AG10803 (cell line): ENCODE measurements at places on chromosomes 16 and 17.

DNA sequence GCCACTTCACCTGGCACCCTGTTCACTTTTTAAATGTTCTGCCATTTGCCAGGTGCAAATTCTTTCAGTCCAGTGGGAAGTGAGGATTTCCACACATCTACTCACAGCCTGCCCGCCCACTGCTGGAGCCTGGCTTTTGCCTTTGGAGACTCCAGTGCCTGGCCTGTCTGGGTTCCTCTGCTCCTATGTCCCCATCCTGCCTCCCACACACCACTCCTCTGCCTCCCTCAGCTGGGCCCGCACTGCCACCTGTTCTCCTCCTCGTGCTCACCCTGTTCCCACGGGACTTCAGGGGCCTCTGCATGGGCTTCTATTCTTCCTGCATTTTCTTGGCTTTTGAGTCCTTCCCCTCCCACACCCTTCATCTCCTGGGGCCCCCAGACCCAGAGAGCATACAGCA is 7.9 kb upstream of the NDRG4 start:
- no peak for DNase-seq

DNA sequence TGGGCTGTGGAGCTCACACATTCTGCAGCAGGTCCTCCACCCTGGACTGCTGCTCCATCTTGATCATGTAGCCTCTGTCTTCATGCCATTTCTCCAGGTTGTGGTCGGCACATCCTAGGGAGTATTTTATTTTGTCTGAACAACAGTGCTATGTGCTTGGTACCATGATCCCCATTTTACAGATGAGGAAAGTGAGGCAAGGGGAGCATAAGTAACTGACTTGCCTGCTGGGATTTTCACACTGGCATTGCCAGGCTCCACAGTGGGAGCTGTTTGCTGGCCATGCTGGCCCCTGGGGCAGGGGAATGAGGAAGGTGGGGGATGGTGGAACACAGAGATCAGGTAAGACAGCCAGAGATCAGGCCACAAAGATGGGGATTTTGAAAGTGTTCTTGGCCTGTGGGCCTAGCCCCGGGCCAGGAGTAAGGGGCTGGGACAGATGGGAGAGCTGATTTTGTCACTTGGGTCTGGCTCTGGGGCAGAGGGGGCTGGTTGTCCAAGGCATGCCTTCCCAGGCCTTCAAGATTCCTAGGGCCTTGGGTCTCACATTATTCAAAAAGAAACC is 9.3 kb upstream of the ZNF500 start:
- DNase-seq, result no peak

DNA sequence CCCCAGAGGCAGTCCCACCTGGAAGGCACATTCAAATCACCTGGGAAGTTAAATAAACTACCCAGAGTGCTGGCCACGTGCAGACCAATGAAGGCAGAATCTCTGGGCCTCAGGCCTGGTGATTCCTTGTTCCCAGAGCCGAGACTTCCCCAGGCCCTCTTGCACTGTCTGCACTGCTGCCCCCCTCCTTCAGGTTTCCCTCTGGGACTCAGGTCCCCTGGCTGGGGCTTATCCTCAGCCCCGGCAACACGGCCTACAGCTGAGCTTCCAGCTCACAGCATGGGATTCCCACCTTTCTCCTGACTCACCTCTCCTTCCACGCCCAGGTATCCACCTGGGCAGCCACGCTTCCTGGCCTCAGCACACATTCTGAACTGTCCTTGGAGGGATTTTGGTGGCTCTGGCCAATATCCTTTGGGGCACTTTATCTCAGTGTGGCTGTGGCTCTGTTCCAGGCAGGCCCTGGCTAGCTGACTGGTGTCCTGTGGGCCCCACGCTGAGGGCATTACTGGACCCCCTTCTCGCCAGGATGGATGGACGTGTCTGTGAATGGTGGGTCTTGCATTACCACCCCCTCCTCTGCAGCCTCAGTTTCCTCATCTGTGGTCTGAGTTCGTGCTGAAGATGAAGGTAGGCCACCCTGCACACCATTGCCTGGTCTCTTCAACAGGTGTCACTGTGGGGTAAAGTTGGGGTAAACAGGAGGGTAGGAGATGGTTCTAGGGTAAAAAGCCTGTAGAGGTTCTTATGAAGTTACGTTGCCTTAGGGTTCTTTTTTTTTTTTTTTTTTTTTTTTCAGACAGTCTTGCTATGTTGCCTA is 165.7 kb downstream of the IRF8 start:
- no peak for DNase-seq

GRCh38 chr17:17191346-17191792 is 14.8 kb downstream of the PLD6 start:
- peak; percentile 77 for DNase-seq

GRCh38 chr16:24204150-24204665 is 51.9 kb upstream of the CACNG3 start:
- DNase-seq, result no peak

DNA sequence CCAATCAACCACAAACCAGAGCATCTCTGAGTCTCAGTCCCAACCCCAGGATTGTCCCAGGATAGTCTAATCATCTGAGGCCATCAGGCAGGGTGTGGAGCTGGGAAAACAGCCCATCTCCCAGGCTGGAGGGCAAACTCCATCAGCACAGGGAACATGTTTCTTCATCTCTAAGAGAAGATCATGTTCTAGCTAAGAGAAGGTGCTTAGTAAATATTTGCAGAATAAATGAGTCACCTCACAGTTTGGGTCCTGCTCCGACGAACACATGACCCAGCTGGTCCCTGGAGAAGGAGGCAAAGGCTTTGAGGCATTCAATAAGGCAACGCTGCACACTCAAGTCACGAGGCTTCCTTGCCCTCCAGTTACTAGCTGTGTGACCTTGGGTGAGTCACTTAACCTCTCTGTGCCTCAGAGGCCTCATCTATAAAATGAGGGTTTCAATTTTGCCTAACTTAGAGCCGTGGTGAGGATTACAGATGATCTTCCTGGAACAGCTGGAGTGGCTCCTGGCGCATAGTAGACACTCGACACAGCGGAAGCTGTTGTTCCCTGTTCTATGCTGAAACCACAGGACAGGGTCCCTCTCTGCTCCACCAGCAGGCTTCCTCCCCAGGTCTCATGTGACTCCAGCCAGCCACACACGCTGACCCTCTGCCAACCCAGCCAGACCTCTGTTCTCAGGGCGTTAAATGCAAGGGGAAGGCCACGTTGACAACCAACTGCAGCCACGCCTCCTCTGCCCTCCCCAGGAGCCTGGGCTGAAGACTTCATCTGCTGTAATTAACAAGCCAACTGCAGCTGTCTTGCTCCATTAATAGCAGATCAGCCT is 10.3 kb upstream of the RPL38 start:
- no peak for DNase-seq

GRCh38 chr17:81398832-81399411 is 3.7 kb downstream of the BAHCC1 start:
- peak; percentile 44 for DNase-seq

DNA sequence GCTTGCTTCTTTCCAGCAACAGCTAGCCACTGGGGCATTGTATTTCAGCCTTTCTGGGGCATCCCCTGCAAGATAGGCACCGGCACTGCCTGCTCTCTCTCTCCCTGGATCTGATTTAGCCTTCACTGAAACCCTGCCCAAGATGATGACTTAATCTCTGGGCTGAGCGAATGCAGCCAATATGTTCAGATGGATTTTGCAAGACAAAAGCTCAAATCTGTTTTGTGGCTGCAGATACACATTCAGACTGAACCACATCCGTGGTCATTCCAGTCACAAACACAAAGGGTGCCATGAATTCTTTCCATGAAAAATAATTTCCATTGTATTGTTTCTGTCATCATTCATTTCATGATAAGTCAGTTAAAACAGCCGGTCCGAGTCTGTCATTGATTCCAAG is 24.2 kb downstream of the SOST start:
- peak; percentile 96 for DNase-seq

DNA sequence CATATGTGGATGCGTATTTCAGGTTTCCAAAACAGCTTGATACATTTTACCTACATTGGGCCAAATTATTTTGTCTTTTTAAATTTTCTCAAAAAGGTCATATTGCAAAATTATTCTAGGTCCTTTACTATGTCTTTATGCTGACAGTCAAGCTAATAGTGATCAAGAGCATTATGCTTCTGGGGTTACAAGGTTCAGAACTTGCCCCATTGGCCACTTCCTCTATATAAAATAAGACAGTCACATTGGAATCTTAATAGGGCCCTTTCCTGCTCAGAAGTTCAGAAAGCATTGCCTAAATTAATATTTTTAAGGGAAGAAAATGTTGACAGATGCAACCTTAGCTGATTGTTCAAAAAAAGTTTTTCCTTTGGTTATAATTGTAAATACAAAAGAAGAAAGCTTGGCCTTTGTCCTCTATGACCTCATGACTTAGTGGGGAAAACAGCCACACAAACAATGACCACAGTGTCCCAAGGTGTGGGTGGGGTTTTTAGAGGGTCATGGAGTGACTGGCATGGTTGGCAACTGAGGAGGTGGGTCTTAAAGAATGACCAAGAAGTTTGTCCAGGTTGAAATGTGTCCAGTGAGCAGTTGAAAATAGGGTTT is 11.8 kb upstream of the RAB11FIP4 start:
- no peak for DNase-seq

- no peak for DNase-seq
Measured at GRCh38 chr17:29384901-29385300, 5.3 kb upstream of the TAOK1 start.

GRCh38 chr17:40433551-40434415 is 9.5 kb upstream of the IGFBP4 start:
- no peak for DNase-seq

- DNase-seq, result no peak
Measured at GRCh38 chr16:27791404-27791719, 241.4 kb downstream of the KATNIP start.

DNA sequence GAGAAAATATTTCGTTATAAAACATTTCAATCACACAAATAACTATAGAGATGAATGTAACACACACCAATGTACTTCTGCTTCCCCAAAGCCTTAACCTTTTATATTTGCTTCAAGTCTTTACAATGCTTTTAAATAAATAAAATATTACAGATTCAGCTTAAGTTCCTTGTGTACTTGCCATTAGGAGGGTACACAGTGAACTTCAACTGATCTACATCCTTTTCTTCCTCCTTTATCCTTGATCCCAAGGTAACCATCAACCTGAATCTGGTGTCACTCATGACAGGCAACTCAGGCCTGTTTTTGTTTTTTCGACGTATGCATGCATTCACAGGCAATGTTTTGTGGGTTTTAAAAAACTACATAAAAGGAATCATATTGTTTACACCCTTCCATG is 9.3 kb upstream of the AKAP1 start:
- DNase-seq, result no peak

- DNase-seq, result no peak
Measured at GRCh38 chr16:68235108-68235886, 630 bp downstream of the ESRP2 start.

- no peak for DNase-seq
Measured at GRCh38 chr17:80689129-80689619, 144.5 kb downstream of the RPTOR start.

- DNase-seq, result no peak
Measured at GRCh38 chr17:41619036-41619926, 5.1 kb downstream of the KRT17 start.

DNA sequence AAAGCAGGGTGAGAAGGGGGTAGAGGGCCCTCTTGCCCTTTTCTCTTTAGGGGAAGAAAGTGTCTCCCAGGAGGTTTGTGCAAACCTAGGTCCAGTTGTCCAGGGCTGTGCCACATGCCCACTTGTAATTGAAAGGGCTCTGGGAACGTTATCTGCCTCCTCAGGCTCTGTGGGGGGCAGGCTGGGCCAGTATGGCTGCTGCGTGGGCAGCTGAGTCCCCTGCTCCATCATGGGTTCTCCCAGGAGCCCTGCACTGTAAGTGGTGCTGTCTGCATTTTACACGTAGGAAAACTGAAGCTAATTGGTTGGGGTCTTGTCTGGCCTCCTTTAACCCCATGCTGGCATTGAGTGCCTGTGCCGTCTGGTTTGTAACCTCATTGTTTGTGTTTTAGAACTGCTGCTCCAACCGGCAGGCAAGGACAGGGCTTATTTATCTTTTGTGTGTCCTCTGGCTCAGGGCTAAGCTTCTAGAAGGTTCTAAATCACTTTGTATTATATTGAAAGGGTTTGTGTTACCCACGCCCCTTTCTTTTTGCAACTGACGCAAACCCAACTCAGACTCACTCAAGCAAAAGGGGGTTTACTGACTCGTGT is 117.7 kb upstream of the CIBAR2 start:
- no peak for DNase-seq

GRCh38 chr16:68064791-68065365 is 20.3 kb upstream of the NFATC3 start:
- peak; percentile 69 for DNase-seq

DNA sequence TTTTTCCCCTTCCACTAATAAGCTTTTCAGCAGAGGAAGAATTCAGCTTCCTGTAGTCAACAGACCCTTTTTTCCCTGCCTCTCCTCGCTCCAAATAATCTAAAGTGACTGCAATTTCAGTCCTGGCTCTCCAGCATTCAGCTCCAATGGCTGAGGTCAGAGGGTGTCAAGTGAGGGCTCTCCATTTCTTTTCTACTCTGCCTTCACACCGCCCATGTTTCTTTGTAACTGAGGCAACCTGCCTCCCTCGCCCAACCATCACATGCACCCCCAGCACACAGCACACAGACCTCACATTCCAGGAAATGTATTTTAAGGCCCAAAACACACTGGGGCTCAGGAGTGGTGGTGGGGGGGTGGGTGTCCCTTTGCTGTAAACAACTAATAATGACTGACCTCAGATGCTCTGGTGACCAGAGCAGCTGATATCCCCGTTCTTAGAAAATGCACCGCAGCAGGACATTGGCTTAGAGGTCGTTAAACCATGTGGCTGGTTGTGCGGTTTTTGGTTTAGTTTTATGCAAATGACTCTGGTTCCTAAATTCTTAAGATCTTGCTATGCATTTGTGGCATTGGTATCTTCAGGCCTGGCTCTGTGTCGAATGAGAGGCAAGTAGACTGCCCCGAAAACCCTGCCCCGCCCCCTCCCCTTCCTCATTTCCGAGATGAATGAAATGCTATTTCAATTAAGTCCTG is 203.6 kb downstream of the ZFHX3 start:
- DNase-seq, result no peak

- no peak for DNase-seq
Measured at GRCh38 chr17:45114117-45114932, 18.0 kb downstream of the PLCD3 start.

- no peak for DNase-seq
Measured at GRCh38 chr16:75017670-75018525, 19.1 kb downstream of the ZNRF1 start.

DNA sequence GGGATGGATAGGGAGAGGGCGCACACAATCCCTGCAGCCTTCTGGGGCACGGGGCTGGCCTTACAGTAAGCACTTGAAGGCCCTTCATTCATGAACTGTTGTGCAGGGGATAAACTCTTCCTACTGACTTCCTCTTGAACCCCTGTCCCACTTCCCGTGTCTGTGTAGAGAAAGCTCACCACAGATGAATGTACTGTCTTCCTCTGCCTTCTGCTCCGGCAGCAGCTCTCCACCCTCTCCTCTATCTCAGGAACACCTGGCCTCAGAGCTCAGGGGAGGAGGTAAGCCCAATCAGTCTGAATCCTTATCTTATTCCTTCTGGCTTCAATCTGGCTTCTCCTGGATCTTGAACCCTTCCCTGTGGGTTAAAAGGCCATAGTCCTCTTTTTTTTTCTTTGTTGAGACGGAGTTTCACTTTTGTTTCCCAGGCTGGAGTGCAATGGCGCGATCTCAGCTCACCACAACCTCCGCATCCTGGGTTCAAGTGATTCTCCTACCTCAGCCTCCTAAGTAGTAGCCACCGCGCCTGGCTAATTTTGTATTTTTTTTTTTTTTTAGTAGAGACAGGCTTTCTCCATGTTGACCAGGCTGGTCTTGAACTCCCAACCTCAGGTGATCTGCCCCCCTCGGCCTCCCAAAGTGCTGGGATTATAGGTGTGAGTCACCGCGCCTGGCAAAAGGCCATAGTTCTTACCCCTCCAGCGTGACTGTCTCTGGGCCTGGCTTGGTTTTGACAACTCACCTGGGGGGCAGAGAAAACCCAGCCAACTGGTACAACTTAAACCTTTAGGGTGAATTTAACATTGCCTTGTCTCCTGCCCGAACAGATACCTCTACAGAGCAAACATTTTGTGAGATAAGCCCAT is 7.2 kb upstream of the SLC52A1 start:
- no peak for DNase-seq
